Tracheal epithelial cell (primary cell): ENCODE measurements at places on chromosomes 4 and X. TPM values are rescaled to one million over a fixed set of nuclear protein-coding genes. Genes with fewer than 3 reads are reported as not detected.

The SETD7 gene
- 41.0 and 49.0 TPM in 2 replicates for total RNA-seq

The PNMA6F gene
- total RNA-seq = not detected in 2 replicates

The HSPA4L gene
- total RNA-seq = 19.8 and 32.0 TPM in 2 replicates

The GPRASP2 gene
- 7.2 and 8.0 TPM in 2 replicates for total RNA-seq

The TMEM35A gene
- not detected in 2 replicates for total RNA-seq

The MUC7 gene
- total RNA-seq = not detected in 2 replicates

The GPR34 gene
- not detected in 2 replicates for total RNA-seq

The FOXO4 gene
- total RNA-seq = 3.6 and 4.9 TPM in 2 replicates

The EXOC1L gene
- total RNA-seq = not detected in 2 replicates

The COL4A5 gene
- total RNA-seq = 71.8 and 80.7 TPM in 2 replicates
